Occipital lobe (tissue), 3 donors: ENCODE measurements at places on chromosomes 3 and 15. TPM values are rescaled to one million over a fixed set of nuclear protein-coding genes. Genes with fewer than 3 reads are reported as not detected.

Gene SCAP
- 82.0 TPM for total RNA-seq

Gene COL8A1
- 0.62 TPM for total RNA-seq

Gene SMCO1
- not detected for total RNA-seq

Gene FBXL22
- total RNA-seq = 0.47 TPM

Gene KNL1
- 4.7 TPM for total RNA-seq

Gene AVEN
- 8.0 TPM for total RNA-seq

Gene ITPKA
- 0.31 TPM for total RNA-seq

Gene PYGO1
- total RNA-seq = 44.0 TPM

Gene CATSPER2
- 4.2 TPM for total RNA-seq

Gene GOLGA8K
- total RNA-seq = 0.62 TPM

Gene PPP1R14D
- not detected for total RNA-seq

Gene LRRC34
- 8.1 TPM for total RNA-seq

Gene GOLGA6A
- total RNA-seq = not detected

Gene GMNC
- 0.62 TPM for total RNA-seq

Gene RBMS3
- total RNA-seq = 19.8 TPM

Gene ISY1
- 16.8 TPM for total RNA-seq

Gene GPR149
- 0.16 TPM for total RNA-seq

Gene ZNF660
- total RNA-seq = 14.3 TPM

Gene SMAD3
- total RNA-seq = 2.5 TPM

Gene CNTN3
- 16.2 TPM for total RNA-seq

Gene KLHDC8B
- 11.7 TPM for total RNA-seq

Gene DUOX2
- total RNA-seq = not detected
